Motor neuron (in vitro differentiated cells): ENCODE measurements at places on chromosomes 11 and 22. TPM values are rescaled to one million over a fixed set of nuclear protein-coding genes. Genes with fewer than 3 reads are reported as not detected.
A peak's percentile ranks its signal among the peaks of the same experiment; 100 is the strongest.

Gene PANX2
- total RNA-seq: 1.4 and 1.9 TPM in 2 replicates

Gene SERPING1
- total RNA-seq: 3.2 and 3.9 TPM in 2 replicates

Gene MAJIN
- total RNA-seq: not detected in 2 replicates

- ATAC-seq: peak; percentile 29
Measured at GRCh38 chr11:96424693-96425092, 34.9 kb downstream of the JRKL start.

DNA sequence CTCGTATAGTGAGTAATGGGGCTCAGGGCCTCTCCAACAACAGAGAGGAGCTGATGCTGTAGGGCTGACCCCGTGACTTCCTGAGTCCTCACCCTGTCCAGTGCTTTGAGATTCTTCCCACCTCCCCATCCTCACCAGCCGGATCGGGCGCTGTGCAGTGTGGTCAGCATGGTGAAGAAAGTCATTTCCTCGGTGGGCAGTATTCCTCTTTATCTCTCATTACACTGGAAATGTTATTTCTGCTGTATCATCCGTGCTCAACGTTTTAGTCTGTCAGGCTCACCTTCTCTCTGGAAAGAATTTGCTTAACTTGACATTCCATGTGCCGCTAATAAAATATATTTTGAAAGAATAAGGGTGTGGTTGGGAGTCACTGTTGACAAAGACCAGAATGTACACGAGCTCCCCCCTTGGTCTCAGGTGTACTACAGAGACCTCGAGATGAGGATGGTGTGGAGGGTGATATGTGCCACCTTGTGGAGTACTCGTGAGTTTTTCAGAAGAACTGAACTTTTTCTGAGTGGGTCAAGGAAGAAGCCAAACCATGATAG lies 25.7 kb upstream of the SCGB1A1 start:
- no peak for ATAC-seq

DNA sequence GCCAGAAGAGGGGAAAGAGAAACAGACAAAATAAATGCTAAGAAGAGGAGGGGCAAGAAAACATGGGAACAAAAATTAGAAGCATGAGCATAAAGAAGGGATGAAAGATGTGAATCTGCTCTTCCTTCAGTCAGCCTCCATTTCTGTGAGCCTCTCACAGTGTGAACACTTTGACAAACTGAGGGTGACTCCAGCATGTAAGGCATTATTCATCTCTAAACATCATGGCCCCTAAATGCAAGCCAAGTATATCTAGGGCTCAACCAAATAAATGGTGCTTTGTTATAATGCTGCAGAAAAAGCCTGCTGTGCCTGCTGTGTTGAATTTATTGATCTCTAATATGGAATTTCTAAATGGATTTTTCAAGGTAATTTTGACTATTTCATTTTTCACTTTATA lies 281.3 kb downstream of the TTC28 start:
- ATAC-seq: no peak
